ENCODE measurements at places on chromosomes 6 and 20. TPM values are rescaled to one million over a fixed set of nuclear protein-coding genes. Genes with fewer than 3 reads are reported as not detected.

- no peak for DNase-seq
These were observed 535.6 kb downstream of the QKI start for GRCh38 chr6:163950159-163950558.

- DNase-seq, result no peak
These were observed 26.9 kb downstream of the CFAP61 start for GRCh38 chr20:20079102-20079784.

- DNase-seq, result no peak
These were observed 104.2 kb upstream of the PRND start for GRCh38 chr20:4617484-4617883.

DNA sequence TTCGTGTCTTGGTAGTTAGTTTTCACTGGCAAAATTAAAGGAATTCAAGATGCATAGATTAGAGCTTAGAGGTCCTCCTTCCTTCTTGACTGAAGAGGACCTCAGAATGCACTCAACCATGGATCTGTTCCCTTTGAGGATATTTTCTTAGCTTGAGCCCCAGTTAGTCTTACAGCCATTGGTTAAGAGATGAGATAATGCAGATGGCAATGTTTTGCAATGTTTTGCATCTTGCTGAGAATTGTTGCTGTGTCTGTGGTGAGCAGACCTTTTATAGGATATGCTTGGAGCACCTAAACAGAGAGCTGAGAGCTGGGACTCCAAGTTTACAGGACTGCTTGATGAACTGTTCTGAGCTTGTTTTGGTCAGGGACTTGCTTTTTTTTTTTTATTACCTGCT lies 107.5 kb downstream of the TMEM170B start:
- DNase-seq, result no peak

DNA sequence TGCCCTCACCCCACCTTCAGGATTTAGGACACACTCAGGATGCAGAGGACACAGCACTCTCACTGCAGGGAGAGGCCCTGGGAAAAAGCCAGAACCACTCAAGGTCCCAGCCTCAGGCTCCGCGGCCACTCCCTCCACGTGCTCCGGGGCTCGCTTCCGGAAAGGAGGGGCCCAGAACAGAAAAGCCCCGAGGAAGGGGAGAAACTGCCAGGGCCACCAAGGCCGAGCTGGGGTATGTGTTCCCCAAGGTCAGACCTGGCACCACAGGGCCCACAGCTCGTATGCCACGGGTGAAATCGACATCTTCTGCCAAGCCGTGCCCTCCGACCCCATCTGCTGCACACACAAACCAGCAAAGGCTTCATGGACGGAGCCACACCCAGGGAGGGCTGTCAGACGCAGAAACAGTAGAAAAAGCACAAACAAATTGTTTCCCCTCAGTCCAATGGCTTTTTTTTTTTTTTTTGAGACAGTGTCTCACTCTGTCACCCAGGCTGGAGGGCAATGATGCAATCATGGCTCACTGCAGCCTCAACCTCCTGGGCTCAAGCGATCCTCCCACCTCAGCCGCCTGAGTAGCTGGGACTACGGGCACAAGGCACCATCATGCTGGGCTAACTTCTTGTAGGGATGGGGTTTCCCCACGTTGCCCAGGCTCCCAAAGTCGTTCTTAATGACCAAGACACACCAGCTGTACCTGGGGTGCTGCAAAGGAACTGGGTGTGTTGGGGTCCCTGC lies 33.4 kb downstream of the SLC2A4RG start:
- DNase-seq, result no peak

GRCh38 chr6:4506223-4506622 lies 270.0 kb upstream of the CDYL start:
- no peak for DNase-seq

- DNase-seq, result no peak
These were observed 60.1 kb downstream of the SEL1L2 start for GRCh38 chr20:13930281-13930680.

- no peak for DNase-seq
These were observed 8.5 kb downstream of the HMGN3 start for GRCh38 chr6:79225717-79226599.

DNA sequence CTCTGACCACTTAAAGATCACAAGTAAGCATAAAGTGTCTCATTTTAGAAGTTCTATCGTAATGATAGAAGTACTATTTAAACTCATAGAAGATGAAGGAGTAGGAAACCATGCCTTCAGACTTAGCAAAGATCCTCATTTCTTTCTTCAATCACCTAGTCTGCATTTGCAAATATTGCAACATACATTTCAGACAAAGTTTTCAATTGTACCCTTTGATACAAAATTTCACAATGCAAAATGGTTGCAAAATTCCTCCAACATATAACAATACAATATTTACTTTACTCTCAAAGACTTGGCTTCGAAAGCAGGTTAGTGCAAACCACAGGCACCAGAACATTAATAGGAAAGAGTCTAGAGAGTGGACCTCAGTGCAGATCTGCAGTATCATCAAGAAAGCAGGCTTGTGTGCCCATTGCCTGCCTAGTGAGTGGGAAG lies 16.1 kb upstream of the ROS1 start:
- DNase-seq, result no peak

DNA sequence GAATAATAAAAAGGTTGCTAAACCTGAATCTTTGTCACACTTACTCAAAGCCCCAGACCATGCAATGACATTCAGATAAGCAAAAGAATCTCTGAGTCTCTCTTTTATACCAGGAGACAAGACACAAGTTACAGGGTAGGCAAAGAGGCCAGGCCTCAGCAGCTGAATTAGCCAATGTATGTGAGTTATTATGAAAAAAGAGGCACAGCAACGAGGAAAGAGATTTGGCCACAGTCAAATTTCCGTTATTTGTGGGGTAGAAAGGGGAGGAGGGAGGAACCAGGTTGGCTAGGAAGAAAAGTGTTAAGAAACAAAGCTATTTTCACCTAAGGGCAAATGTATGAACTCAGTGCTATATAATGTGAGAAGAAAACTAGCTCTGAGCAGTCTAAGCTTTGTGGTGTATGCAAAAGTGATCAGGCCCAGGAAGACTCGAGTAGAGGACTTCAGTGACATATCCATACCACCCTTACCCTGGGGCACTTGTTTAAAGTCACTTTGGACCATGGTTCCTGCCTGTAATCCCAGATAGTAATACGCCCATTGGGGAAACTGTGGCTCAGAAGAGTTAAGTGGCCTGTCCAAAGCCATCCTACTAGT lies 19.1 kb downstream of the IPCEF1 start:
- no peak for DNase-seq

- DNase-seq, result no peak
These were observed 10.8 kb upstream of the BFSP1 start for GRCh38 chr20:17541996-17542395.

DNA sequence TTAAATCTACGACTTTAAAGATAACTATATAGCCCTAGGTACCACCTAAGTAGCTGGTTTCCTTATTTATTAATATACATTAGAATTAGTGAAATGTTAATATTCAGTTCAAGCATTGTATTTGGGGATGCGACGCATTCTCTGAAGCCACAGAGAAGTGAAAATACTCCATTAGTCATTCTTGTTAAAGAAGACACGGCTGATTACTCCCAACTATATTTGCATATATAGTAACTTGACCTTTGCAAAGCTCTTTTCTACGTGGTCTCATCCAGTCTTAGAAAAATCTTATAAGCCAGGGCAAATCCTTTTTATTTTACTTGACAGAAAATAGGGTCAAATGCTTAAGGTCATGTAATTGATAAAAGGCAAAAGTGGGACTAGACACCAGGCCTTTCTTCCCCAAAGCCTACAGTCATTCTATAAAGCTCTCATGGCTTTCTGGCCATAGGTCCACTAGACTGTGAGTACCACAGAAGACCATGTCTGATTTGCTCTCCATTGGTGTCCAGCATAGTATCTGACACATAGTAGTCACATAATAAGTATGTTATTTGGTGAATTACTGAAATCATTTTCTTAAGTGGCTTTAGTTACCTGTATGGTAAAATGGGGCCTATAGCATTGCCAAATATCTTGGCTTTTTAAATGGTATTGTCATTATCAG lies 11.3 kb downstream of the ZHX3 start:
- no peak for DNase-seq

DNA sequence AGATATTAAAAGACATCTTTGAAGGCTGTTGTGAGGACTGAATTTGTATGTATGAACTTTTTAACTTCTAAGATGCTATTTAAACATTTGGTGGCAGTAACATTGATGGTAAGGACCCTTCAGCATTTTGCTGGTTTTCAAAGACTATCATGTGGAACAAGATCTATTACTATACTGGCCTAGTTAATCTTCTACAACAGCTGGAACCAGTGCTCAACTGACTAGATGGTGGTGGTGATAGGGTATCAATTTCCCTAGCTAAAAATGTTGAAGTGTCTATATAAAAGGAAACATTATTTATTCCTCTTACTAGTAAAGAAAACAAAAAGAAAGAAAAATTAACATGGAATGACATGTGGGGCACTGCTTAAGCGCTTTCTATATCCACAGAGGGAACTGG lies 195.7 kb downstream of the TASP1 start:
- no peak for DNase-seq

- no peak for DNase-seq
These were observed 137.0 kb downstream of the IMPG1 start for GRCh38 chr6:75935473-75935793.

DNA sequence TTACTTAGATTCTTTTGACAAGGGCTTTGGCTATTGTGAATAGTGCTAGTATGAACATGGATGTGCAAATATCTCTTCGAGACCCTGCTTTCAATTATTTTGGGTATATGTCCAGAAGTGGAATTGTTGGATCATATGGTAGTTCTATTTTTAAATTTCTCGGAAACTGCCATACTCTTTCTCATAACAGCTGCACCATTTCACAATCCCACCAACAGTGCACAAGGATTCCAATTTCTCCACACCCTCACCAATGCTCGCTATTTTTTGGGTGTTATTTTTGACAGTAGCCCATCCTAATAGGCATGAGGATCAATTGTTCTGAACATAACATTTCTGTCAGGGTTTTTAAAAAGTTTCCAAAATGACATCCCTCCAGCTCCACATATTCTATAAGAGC lies 69.2 kb upstream of the ESR1 start:
- DNase-seq, result no peak

GRCh38 chr6:45606831-45607400 lies 229.2 kb upstream of the SUPT3H start:
- no peak for DNase-seq

GINM1 gene
- 25.2 TPM for total RNA-seq

BLOC1S5 gene
- total RNA-seq, result 25.8 TPM

GCLC gene
- 14.5 TPM for total RNA-seq
